ENCODE measurements at places on chromosomes 5 and 9.

DNA sequence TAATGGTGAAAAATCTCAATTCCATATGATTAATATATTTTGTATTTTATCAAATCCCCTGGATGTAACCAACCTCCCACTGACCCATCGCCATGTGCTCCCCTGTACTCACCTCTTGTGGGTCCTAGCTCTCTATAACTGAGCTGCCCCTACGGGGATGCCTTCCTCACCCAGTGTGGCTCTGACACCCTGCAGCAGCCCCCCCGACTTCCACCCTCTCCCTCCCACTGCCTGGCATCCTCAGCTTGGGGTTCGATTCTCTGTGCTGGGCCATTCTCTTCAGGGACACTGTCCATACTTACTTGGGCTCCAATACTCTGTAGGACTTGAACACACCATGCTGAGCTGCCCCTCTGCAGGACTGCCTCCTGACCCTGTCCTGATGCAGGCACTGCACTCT, 87.1 kb downstream of the PJA2 start:
- no peak for DNase-seq

GRCh38 chr5:17315710-17316221, 98.3 kb downstream of the BASP1 start:
- no peak for DNase-seq

DNA sequence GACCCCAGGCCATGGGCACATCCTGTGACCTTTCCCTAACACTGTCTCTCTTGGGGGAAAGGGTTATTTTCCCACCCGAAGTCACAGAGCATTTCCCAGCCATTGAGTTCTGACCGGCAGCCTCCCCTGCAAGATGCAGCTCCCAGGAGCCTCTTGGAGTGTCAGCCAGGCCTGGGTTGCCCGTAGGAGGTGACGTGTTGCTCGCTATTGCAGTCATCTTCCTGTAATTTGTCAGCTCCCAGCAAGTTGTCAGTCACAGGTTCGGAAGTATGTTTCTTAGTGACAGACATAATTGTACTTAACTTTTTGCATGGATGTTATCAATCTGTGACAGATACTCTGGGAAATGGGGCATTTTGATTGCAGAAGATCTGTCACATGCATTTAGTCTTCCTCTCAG, 74.5 kb downstream of the MVB12B start:
- no peak for DNase-seq

DNA sequence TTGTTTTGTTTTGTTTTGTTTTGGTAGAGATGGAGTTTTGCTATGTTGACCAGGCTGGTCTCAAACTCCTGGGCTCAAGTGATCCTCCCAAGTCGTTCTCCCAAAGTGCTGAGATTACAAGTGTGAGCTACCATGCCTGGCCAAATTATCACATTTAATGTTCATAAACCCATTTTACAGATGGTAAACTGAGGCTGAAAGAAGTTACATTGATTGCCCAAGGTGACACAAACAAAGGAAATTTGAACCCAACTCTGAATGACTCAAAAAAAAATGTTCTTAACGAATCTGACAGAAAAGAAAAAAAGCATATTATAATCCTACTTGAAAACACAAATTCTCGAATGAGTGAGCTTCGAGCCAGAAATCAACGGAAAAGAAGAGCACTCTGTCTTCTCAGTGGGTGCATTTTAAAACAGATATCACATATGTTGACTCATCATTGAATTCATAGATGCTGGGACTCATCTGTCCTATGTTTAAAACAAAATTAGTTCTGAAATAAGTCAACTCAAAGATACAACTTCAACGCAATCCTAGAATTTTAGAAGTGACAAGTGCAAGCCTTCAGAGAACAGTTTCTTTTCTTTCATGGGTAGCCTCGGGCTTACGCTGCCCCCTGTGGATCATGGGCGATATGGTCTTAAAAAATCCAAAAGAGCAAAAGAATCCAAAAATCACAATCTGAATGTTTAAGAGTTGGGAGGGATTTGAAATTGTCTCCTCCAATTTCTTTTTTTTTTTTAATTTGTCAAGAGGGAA, 28.4 kb downstream of the TIMD4 start:
- DNase-seq: no peak

- no peak for DNase-seq
These were observed 162.5 kb downstream of the ELAVL2 start for GRCh38 chr9:23663536-23663935.

GRCh38 chr9:96386157-96386556, 2.6 kb upstream of the SLC35D2 start:
- DNase-seq: no peak

DNA sequence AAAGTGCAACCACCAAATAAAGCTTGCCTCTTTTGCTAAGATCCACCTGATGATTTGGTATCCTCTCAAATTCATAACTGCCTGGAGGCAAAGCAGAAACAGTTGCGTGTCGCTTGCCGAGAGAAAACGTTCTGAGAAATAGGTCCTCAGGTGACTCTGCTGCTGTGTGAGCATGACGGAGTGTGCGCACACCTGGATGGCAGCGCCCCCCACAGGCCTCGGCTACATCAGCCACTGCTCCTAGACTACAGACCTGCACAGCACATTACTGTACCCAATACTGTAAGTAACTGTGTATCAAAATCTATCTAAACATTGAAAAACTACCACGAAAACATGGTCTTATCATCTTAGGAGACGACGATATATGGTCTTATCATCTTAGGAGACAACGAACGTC, 87.4 kb downstream of the CAMSAP1 start:
- no peak for DNase-seq

DNA sequence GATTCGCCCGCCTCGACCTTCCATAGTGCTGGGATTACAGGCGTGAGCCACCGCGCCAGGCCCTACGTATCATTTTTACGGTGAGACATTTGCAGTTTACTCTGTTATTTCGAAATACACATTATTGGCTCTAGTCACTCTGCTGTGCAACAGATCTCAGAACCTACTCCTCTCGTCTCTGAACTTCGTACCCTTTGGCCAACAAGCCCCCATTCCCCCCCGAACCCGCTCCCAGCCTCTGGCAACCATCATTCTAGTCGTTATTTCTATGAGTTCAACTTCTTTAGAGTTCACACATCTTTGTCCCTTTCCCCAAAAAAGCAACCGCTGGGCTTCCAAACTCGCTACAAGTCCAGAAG, 735 bp downstream of the PTGR1 start:
- no peak for DNase-seq

DNA sequence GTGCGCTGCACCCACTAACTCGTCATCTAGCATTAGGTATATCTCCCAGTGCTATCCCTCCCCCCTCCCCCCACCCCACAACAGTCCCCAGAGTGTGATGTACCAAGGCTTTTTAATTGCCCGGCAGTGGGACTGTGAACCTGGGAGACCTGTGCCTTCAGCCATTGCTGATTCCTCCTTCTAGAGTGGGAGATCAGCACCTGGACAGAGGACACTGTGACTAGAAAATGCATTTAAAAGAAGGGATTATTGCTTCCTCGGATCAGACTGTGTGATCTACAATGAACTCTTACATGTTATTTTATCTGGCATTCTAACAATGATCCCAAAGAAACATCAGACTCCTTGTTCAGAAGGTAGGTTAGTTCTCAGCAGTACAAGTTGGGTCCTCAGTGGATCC, 25.9 kb downstream of the CTSL start:
- no peak for DNase-seq

- DNase-seq: no peak
These were observed 261.4 kb upstream of the KLF4 start for GRCh38 chr9:107750741-107751566.

GRCh38 chr5:124102486-124102885, 590.5 kb downstream of the CSNK1G3 start:
- DNase-seq: no peak

DNA sequence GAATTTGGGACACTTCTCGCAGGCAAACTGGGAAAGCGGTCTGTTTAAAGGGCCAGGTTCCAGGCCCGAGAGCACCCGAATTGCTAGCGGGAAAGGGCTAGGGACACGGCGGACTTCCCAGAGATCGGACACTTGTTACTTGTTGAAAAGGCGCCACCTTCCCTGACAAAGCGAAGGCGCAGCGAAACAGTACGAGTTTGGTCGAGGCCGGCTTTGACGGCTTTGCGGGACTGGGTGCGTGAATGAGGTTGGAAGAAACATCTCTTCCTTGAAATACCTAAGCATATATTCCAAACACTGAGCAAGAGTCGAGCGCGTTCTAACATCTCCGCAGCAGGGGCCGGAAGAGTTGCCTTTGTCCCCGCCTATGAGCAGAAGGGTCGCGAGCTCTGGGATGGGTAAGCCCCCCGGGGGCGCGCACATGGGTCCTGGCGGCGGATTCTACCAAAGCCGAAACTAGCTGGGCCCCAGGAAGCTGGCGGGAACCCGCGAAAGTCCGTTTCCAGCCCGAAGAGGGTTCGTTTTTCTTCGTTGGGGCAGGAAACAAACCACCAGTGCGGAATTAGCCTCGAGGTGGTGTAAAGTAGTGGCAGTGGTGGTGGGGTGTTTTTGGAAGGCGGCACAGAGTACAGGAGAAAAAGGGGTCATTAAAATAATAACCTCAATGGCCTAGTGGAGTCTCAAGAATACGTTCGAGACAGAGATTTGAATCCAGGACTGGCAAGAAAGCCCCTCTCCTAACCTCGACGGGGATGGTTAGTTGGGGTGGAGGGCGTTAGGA, 1.5 kb downstream of the GDNF start:
- no peak for DNase-seq

DNA sequence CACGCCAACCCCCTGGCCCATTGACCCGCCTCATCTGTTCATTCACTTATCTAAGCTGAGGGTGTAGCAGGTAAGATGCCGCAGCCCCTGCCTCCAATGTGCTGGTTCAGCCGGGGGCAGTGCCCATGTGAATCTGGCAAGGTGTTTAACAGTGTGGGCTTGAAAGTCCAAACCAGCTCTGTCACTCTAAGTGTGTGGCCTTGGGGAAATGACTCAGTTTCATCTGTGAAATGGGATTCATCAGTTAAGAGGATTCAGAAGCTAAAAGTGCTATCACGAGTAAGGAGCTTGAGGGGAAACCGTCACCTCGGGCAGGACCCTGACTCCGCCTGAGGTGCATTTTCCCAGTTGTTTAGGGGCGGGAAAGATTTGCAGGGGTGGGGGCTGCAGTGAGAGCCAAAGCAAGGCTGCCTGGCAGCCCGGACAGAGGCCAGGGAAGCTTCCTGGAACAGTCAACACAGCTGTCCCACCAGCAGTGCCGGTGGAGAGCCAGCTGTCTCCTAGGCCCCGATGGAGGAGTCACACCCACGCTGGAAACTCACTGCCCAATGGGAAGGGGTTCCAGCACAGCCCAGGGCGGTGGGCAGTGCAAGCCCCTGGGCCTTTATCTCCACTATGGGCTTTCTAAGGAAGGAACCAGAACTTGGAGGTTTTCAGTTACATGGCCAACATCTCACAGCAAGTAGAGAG, 9.7 kb upstream of the URM1 start:
- no peak for DNase-seq

DNA sequence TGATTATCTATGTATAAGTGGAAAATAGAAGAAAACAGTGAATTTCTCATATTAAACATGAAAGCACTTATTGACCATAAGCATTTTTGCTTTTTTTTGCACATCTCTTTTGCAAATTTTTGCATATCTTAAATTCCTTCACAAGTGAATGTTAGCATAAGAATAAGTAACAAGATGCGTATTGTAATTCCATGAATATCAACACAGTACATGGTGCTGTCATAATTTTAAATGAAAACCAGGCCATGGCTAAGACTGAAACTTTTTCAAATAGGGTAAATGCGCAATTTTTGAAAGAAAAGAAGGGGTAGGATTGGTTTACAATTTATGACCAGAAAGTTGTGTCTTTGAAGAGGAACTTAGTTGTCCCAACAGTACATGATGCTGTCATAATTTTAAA, 17.0 kb downstream of the FAM13B start:
- no peak for DNase-seq

GRCh38 chr9:83410701-83411100, 127.5 kb downstream of the FRMD3 start:
- DNase-seq: no peak

- DNase-seq: no peak
These were observed 76.2 kb downstream of the TMC1 start for GRCh38 chr9:72597601-72598000.

DNA sequence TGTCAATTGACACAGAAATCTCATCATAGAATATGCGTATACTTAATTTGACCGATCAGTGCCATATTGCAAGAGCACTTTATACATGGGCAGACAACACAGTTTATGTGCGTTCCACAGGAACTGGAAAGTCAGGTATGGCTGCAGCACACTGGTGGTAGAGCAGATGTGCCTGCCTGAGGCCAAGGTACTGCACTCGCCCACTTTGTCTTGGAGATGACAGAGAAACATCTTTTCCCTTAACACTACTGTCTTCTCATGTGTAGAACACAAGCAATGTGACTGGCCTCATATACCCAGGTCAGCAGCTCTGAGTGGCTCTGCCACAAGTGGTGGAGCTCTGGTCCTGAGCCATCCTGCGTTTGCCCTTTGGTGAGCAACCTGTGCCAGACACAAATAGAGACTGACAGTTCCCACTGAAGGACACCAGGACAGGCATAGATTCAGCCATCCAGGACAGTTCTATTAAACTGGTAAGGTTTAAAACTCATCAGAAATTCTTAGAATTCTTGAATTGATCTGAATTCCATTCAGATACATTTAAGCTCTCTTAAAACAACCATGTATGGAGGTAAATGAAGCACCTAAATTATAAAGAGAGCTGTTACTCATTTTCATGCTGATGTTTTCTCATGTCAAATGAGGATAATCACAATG, 21.0 kb upstream of the PPP2CA start:
- DNase-seq: no peak

GRCh38 chr9:98373609-98374008, 118.2 kb upstream of the TBC1D2 start:
- DNase-seq: no peak

- DNase-seq: no peak
These were observed 4.6 kb upstream of the SLC25A48 start for GRCh38 chr5:135829681-135830383.

DNA sequence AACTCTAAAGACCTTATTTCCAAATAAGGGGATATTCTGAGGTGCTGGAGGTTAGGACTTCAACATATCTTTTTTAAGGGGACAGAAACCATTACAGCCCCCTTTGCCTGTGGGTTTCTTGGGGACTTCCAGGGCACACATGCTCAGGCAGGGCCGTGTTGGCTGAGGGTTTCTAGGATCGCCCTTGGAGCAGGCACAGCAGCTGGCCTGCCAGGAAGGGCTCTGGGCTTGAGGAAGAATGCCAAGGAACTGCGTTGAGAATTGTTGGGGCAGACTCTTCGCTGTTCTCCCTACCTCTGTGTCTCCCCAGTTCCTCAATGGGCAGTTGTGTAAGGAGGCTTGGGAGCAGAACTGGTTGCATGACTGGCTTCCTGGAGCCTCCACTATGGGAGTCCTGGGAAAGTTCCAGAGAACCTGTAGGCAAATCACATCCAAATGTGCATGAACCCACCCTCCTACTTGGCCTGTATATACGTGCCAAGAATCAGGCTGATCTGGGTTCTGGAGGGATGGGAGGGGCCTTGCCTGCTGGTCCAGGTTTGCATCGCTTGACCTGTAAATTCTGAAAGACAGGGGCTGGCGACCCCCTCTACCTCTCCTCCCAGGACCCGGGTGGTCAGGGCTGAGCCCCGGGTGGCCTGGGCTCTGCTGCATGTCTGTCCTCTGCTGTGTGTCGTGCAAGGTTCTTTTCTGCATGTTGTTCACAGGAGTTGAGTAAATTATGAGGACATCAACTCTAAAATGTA, 65.5 kb downstream of the HSPA4 start:
- no peak for DNase-seq

- DNase-seq: no peak
These were observed 91.4 kb downstream of the SLC12A2 start for GRCh38 chr5:128174951-128175350.

- DNase-seq: no peak
These were observed 2.6 kb upstream of the PLAA start for GRCh38 chr9:26949637-26950069.
